Activated T-helper 17 cell treated with anti-CD3 and anti-CD28 coated beads, Interleukin-2, amount 50 U/mL, for 72 hours (primary cell): ENCODE measurements at places on chromosomes 2 and 18.

DNA sequence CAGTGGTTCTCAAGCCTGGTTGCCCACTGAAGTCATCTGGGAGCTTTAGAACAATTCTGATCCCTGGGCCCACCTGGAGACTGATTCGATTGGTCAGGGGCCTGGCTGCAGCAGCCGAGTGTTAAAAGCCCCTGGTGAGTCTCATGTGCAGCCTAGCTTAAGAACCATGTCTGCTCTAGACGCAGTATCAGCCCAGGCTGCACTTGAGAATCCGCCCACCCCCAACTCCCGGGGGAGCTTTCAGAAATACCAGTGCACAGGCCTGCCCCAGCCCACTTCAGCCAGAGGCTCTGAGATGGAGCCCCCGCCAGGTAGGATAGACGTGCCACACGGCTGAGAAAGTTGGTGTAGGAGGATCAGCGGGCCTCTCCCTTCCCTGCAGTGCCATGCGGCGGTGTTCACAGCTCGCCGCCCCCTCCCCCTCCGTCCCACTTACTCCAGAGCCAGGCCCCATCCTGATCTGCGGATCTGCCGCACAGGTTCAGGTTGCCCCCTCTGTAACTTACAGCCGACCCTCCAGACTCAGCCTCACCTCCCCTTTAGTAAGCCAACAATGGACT, 209.0 kb upstream of the RAB12 start:
- ATAC-seq, result no peak

GRCh38 chr18:61831071-61831470, 61.7 kb downstream of the RNF152 start:
- no peak for ATAC-seq

DNA sequence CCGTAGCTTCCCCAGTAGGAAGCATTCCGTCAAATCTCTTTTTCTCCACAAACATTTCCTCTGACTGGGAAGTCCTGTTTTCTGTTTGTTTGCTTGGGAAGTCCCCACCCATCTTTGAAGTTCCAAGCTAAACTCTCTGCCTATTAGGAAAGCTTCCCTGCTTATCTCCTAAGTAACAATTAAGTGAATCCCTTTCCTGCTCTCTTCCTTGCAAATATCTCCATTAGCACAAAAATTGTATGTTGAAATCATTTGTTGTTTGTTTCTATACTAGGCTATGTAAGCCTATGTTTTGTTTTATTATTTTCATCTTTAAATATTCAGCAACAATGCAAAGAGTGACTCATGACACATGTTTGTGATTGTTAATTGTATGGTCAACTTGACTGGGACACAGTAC, 812.6 kb upstream of the LRATD1 start:
- no peak for ATAC-seq

DNA sequence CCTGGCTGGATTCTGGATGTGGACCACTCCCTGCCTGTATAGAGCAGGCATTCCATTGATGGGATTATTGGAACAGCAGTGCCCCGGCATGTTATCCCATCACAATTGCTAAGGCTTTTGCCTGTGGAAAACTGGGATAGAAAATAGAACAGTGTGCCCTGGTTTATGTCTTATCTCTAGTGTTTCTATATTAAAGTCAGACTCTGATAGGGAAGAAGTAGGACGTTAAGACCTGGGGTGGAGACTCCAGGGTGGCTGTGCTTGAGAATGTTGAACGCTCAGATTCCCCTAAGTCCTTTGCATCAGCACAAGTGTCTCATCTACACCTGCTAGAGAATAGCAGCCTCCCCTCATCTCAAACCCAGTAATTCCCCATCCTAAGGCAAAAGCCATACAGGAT, 10.8 kb upstream of the NETO1 start:
- no peak for ATAC-seq

DNA sequence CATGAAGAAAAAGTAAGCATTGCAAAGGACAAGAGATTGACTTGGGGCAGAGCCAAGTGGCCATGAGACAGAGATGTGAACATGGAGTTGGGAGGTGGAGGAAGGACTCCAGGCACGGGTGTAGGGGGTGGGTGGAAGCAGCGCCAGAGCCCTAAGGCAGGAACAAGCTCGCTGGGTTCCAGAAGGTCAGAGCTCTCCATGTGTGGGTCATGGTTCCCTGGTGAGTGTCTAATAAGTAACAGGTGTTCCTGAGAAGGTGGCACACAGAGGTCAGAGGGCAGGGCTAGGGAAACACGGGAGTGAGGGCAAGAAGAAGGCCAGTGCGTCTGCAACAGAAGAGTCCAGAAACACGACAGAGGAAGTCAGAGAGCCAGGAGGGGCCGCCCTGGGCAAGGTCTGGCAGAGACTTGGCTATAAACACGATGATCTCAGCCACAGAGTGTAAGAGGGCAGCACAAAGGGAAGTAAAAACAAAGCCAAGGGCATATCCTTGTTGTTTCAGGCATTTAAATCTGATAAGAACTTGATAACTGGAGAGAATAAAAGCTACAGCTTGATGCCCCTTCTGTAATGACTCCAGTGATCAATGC, 260.8 kb downstream of the TGIF1 start:
- ATAC-seq, result no peak
